Stimulated activated CD4-positive, alpha-beta T cell treated with anti-CD3 and anti-CD28 coated beads, Interleukin-1b, Interleukin-23, amount 100 ng/mL, for 24 hours (primary cell): ENCODE measurements at places on chromosomes 2 and 18.

DNA sequence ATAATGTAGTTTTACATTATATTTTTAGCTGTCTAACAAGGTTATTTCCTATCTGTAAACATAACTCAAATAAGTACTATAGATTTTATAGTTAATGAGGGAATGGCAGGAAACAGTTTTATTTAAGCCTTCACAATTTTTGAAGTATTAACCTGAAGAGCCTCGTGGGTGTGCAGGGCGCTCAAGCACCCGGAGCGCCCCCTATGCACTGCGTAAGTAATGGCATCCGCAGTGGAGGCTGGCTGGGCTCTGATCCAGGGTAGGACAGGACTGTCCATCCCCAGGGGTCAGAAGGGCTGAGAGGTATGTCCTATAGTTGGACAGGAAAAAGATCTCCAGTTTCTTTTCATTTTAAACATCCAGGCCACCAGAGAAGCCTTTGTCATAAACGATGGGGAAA lies 8.2 kb upstream of the GBX2 start:
- DNase-seq: no peak

- DNase-seq: no peak
Observed at GRCh38 chr18:4406856-4407255, 48.3 kb downstream of the DLGAP1 start.

DNA sequence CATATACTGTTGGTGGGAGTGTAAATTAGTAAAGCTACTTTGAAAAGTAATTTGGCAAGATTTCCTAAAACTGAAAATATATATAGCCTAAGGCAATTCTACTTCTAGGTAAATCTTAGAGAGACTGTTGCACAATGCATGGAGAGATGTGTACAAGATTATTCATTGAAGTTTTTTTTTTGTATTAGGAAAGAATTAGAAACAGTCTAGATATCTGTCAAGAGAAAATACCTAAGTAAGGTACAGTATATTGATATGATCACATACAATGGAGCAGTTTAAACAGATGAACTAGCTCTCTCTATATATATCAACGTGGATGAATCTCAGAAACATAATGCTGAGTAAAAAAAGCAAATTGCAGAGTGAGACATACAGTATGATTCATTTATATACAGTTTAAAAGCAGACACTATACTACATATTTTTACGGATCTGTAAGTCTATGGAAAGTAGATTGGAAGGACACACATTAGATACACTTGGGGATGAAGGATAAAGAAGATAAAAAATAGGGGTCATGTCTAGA lies 59.3 kb upstream of the ACVR1 start:
- DNase-seq: no peak

GRCh38 chr2:217793566-217794132 lies 209.1 kb downstream of the TNS1 start:
- no peak for DNase-seq

GRCh38 chr18:7394050-7394659 lies 163.3 kb downstream of the LRRC30 start:
- DNase-seq: no peak

DNA sequence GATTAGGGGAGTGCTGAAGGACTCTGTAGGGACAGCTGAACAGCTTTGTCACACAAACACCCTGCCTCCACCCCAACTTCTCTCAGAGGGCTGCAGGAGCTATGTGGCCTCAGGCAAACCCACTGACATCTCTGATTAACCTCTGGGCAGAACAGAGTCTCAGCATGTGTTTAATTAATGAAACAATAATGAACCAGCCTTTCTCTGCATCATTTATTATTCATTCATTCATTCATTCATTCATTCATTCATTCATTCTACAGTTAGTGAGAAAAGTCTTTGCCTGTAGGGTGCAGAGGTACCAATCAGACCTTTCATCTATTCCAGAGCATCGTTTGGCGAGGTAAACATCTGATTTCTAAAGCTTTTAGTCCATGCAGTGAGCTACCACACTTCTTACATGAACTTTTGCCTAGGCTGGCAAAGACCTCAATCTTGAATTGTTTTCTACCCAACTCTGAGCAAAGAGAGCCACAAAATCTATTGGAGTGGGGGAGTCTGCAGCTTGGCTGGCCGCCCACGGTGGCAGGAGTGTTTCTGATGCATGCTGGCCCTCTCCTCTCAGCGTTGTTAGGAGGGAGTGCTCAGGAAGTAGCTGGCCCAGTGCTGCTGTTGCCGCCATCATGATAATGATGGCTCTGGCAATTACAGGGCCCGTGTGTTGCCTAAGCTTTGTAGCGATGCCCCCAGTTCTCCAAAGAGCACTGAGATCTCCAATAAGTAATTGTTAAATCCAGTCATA lies 198.9 kb downstream of the SMAD7 start:
- no peak for DNase-seq
